ENCODE measurements at places on chromosomes 4 and X. TPM values are rescaled to one million over a fixed set of nuclear protein-coding genes. Genes with fewer than 3 reads are reported as not detected.

- no peaks in the 10 kb centered on the region for H3K36me3 ChIP-seq
- no peaks in the 10 kb centered on the region for H3K27me3 ChIP-seq
- H3K4me3 ChIP-seq: no peak overlapping the region
- no peaks in the 10 kb centered on the region for H3K4me1 ChIP-seq
- no peak for DNase-seq
- H3K27ac ChIP-seq: no peak overlapping the region
Measured at GRCh38 chrX:20952180-20952579, 422.0 kb upstream of the CNKSR2 start.

DNA sequence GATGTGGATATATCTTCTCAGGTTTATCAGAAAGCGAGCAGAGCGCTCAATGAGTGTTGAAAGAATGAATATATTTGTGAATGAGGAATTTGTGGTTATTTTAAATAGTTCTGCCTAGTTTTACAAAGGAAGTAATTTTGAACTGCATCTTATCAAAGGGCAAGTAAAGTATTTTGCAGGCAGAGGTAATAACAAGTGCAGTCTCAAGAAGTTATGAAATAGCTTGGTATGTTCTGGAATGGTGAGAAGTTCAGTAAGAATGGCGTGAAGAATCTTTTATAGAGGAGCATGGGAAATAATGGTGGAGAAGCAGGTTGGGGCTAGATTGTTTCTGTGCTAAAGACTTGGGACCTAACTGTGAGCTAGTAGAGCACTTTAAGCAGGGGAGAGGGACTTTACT is 10.9 kb downstream of the TMA16 start:
- H3K27ac ChIP-seq: no peak overlapping the region
- no peak overlapping the region for H3K4me3 ChIP-seq
- no peak for DNase-seq
- peaks cover 35% of the 10 kb centered on the region for H3K36me3 ChIP-seq
- no peaks in the 10 kb centered on the region for H3K27me3 ChIP-seq

- H3K27ac ChIP-seq: no peak overlapping the region
- H3K27me3 ChIP-seq: peaks cover 3% of the 10 kb centered on the region
- H3K4me3 ChIP-seq: no peak overlapping the region
- DNase-seq: no peak
- no peaks in the 10 kb centered on the region for H3K4me1 ChIP-seq
Measured at GRCh38 chr4:127580300-127580699, 52.5 kb upstream of the INTU start.

- no peak overlapping the region for H3K4me3 ChIP-seq
- H3K27me3 ChIP-seq: no peaks in the 10 kb centered on the region
- no peaks in the 10 kb centered on the region for H3K4me1 ChIP-seq
- H3K36me3 ChIP-seq: no peaks in the 10 kb centered on the region
Measured at GRCh38 chr4:61443813-61444510, 243.8 kb downstream of the ADGRL3 start.

GRCh38 chrX:38796946-38797345 is 4.3 kb upstream of the MID1IP1 start:
- no peak for DNase-seq
- H3K36me3 ChIP-seq: peaks cover 14% of the 10 kb centered on the region
- H3K27ac ChIP-seq: no peak overlapping the region
- H3K4me3 ChIP-seq: no peak overlapping the region
- H3K4me1 ChIP-seq: peaks cover 7% of the 10 kb centered on the region

GRCh38 chr4:163344147-163345125 is 744 bp downstream of the NPY5R start:
- no peak overlapping the region for H3K27ac ChIP-seq
- no peak for DNase-seq
- peaks cover 27% of the 10 kb centered on the region for H3K27me3 ChIP-seq

- H3K27me3 ChIP-seq: no peaks in the 10 kb centered on the region
- H3K27ac ChIP-seq: no peak overlapping the region
- no peaks in the 10 kb centered on the region for H3K36me3 ChIP-seq
Measured at GRCh38 chrX:132738951-132739350, 219.5 kb downstream of the HS6ST2 start.

GRCh38 chrX:115948018-115948923 is 222.3 kb upstream of the AGTR2 start:
- no peak for DNase-seq
- no peaks in the 10 kb centered on the region for H3K36me3 ChIP-seq
- no peaks in the 10 kb centered on the region for H3K27me3 ChIP-seq
- no peaks in the 10 kb centered on the region for H3K4me1 ChIP-seq

- no peak for DNase-seq
- no peak overlapping the region for H3K4me3 ChIP-seq
- peaks cover 7% of the 10 kb centered on the region for H3K4me1 ChIP-seq
- no peak overlapping the region for H3K27ac ChIP-seq
- H3K36me3 ChIP-seq: no peaks in the 10 kb centered on the region
Measured at GRCh38 chrX:69116077-69116476, 49.2 kb downstream of the PJA1 start.

GRCh38 chr4:187663076-187663475 is 332.5 kb upstream of the ZFP42 start:
- no peaks in the 10 kb centered on the region for H3K27me3 ChIP-seq
- no peaks in the 10 kb centered on the region for H3K36me3 ChIP-seq
- no peak overlapping the region for H3K27ac ChIP-seq
- H3K4me1 ChIP-seq: no peaks in the 10 kb centered on the region

- H3K36me3 ChIP-seq: no peaks in the 10 kb centered on the region
Measured at GRCh38 chrX:139484591-139484990, 45.9 kb upstream of the F9 start.

DNA sequence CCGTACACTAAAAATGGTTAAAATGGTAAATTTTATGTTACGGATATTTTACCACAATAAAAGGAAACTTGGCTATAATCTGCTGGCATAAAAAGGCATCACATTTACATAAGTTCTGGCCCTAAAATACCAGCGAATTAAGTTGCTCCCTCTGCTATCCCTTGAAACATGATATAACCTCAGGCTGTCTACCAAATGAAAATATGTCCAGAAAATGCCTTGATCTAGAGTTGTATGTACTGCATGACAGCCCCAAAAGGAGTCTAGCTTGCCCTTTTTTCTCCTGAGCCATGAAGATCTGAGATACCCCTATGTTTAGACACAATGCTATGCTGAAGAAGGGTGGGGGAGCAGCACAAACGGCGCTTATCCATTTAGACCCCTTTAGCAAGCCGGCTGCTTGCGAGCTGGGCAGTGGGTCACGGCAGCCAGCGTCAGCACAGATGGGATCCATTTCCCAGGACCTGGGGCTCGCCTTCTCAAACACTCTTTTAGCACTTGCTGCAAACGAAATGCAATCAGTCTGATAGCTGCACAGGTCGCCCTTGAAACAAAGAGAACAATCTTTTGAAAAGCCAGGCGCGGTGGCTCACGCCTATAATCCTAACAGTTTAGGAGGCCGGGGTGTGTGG is 77.0 kb downstream of the AFAP1 start:
- H3K27ac ChIP-seq: no peak overlapping the region
- H3K4me1 ChIP-seq: peaks cover 23% of the 10 kb centered on the region
- H3K27me3 ChIP-seq: no peaks in the 10 kb centered on the region
- peaks cover 18% of the 10 kb centered on the region for H3K36me3 ChIP-seq
- DNase-seq: no peak

GRCh38 chr4:6121276-6121850 is 79.0 kb downstream of the JAKMIP1 start:
- H3K4me3 ChIP-seq: no peak overlapping the region
- DNase-seq: no peak
- H3K4me1 ChIP-seq: no peaks in the 10 kb centered on the region
- no peaks in the 10 kb centered on the region for H3K36me3 ChIP-seq

GRCh38 chr4:1590244-1590643 is 93.9 kb downstream of the FAM53A start:
- H3K27me3 ChIP-seq: peaks cover 1% of the 10 kb centered on the region
- no peak overlapping the region for H3K27ac ChIP-seq

DNA sequence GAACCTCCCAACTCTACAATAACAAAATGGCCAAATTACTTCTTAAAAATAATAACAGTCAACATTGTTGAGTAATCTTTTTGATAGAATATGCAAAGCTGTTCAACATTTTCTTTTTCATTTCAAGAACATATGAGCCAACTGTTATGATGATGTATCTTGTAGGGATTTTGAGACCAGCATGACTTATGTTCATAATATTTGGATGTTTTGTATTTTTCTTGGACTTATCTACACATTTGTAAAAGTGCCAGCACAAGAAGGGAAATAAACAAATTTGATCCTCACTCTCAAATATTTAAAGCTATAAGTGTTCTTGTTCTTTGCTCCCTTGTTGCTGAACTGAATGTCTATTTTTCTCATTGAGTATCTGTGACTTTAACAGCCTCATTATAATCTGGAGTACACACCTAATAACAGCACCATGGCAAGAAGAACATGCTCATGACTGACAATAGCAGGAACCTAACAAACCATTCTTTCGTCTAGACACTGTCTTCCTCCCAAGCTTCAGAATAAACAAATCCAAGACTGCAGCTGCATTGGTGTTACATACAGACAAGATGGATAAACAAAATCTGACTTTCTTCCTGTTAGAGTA is 1049.7 kb downstream of the FAT4 start:
- no peak overlapping the region for H3K27ac ChIP-seq
- no peaks in the 10 kb centered on the region for H3K27me3 ChIP-seq
- H3K4me3 ChIP-seq: no peak overlapping the region
- H3K36me3 ChIP-seq: no peaks in the 10 kb centered on the region
- no peaks in the 10 kb centered on the region for H3K4me1 ChIP-seq

DNA sequence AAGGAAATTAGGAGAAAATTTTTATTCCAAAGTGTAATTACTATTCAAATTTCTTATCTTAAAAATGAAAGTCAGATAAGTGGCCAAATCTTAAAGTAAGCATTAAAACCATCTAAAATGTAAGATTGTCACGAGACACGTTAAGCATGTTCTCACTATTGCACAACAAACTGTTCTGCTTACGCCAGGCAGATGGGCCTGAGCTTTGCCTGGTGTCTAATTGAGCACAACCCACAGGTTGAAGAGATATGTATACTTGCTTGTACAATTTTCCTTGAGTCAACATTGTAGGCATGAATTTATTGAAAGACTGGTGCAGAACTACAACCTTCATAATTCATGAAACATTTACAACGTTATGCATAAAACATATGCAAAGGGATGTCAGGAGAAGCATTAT is 3.9 kb downstream of the RNF128 start:
- H3K4me3 ChIP-seq: no peak overlapping the region
- H3K27ac ChIP-seq: no peak overlapping the region
- DNase-seq: no peak
- peaks cover 21% of the 10 kb centered on the region for H3K27me3 ChIP-seq
- peaks cover 7% of the 10 kb centered on the region for H3K4me1 ChIP-seq

- DNase-seq: no peak
- H3K36me3 ChIP-seq: no peaks in the 10 kb centered on the region
- H3K4me1 ChIP-seq: no peaks in the 10 kb centered on the region
Measured at GRCh38 chr4:126306152-126306869, 991.6 kb downstream of the FAT4 start.

GRCh38 chr4:159455675-159456237 is 352.9 kb downstream of the RAPGEF2 start:
- no peaks in the 10 kb centered on the region for H3K4me1 ChIP-seq
- H3K36me3 ChIP-seq: no peaks in the 10 kb centered on the region
- peaks cover under 1% of the 10 kb centered on the region for H3K27me3 ChIP-seq
- no peak overlapping the region for H3K4me3 ChIP-seq

DNA sequence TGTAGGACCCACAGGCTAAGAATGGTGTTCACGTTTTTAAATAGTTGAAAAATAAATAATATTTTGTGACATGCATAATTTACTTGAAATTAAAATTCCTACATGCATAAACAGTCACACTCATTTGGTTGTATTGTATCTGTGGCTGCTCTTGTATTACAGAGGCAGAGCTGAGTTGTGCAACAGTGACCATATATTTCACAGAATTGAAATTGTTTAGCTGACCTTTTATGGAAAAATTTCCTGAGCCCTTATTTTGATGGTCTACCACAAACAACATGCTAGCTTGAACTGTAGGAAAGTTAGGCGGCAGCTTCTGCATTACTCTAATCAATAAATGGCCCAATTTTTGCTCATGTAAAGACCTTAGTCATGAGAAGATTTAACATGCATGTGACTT is 633.4 kb upstream of the AADAT start:
- no peaks in the 10 kb centered on the region for H3K4me1 ChIP-seq
- H3K36me3 ChIP-seq: no peaks in the 10 kb centered on the region
- no peak overlapping the region for H3K27ac ChIP-seq

Gene CFAP97
- total RNA-seq: 48.5 TPM

Gene SMIM10L2A
- 0.22 TPM for total RNA-seq

Gene MECP2
- total RNA-seq: 65.1 TPM

Gene FAM47E
- total RNA-seq: not detected

Gene CT45A1
- not detected for total RNA-seq

Gene GRIA2
- not detected for total RNA-seq

Gene RTL3
- total RNA-seq: not detected

Gene LRAT
- not detected for total RNA-seq

Gene ANOS1
- total RNA-seq: 0.04 TPM

Gene UGDH
- 14.6 TPM for total RNA-seq

Gene PAGE2
- not detected for total RNA-seq

Measured in activated CD8-positive, alpha-beta T cell treated with anti-CD3 and anti-CD28 coated beads for 36 hours (primary cell).